Right renal pelvis (tissue), 4 donors: ENCODE measurements at places on chromosomes 3 and 15.

- no peak for DNase-seq
These were observed 87.5 kb upstream of the GOLGA6B start for GRCh38 chr15:72566973-72567372.

- no peak for DNase-seq
These were observed 15.0 kb downstream of the PRR23E start for GRCh38 chr3:127207727-127208482.

DNA sequence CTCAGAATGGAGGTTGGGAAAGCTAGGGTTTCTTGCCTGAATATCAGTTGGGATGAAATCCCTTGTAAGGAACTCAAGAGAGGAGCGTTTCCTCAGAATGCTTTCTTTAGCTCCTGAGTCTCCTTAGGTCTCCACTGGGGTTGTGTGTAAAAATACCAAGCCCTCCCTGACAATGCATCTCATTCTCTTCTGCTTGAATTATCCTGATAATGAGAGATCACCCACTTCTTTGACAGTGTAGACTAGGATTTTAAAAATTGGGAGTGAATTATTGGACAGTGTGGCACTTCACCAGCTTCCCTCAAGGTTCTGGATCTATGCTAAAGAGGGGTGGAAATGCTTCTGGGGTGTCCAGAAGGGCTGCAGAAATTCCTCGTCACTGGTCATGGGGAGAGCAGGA is 41.8 kb upstream of the POLG start:
- no peak for DNase-seq

DNA sequence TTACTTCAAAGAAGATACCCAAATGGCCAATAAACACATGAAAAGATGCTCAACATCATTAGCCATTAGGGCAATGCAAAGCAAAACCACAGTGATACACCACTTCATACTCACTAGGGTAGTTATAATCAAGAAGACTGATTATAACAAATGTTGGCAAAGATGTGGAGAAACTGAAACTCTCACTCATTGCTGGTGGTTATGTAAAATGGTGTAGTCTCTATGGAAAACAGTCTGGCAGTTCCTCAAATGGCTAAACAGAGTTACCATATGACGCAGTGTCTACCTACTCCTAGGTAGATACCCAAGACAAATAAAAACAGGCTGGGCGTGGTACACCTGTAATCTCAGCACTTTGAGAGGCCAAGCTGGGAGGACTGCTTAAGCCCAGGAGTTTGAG is 3.5 kb upstream of the ZFAND6 start:
- no peak for DNase-seq

GRCh38 chr3:152299249-152299976 is 30.7 kb downstream of the MBNL1 start:
- DNase-seq = no peak
